ENCODE measurements at places on chromosomes 2 and 18.

GRCh38 chr18:49456794-49457193 is 3.7 kb downstream of the DYM start:
- DNase-seq = no peak

DNA sequence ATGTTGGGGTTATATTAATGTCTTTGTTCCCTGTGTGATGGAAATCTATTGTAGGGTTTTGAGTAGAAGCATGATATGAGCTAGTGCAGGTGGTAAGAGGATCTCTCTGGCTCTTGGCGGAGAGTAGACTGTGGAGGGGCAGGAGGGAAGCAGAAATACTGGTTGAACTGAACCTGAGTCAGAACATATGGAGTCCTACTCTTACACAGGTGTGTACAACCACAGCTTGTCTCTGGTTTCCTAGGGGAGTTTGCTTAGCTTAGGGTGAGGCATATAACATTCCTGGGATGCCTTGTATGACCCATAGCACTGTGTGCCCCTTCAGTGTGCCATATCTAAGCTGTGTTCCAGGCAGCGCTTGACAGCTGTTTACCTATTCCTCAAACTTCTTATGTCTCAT is 97.3 kb upstream of the GCFC2 start:
- no peak for DNase-seq

DNA sequence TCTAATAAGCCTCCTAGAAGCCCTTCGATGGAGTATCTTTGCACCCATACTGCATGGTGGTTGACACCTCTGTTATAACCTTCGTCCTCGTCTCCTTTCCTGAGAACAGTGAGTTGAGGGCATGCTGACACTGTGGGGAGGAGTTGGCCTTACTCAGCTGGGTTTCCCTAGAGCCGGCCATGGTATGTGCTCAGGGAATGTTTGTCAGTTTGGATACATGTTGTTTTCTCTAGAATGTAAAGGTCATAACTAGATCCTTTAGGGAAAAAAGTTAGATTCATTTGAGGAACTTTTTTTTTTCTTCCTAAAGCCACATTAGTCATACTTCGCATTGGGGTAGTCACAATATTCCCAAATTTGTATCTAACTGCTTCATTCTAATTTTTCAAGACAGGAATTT is 106.0 kb upstream of the FOSL2 start:
- DNase-seq = no peak

DNA sequence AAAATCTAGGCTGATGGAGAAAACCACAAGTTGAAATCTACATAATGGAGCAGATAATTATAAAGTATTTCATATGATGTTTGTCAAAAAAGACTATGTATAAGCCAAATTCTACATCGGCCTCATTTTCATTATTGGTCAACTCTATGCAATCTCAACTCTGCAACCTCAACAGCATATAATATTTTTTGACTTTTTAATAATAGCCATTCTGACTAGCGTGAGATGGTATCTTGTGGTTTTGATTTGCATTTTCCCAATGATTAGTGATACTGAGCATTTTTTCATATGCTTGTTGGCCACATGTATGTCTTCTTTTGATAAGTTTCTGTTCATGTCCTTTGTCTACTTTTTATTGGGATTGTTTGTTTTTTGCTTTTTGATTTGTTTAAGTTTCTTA is 496.1 kb upstream of the SLC39A10 start:
- no peak for DNase-seq

GRCh38 chr2:19543663-19544383 is 185.4 kb upstream of the OSR1 start:
- no peak for DNase-seq

- no peak for DNase-seq
Observed at GRCh38 chr18:857986-858385, 45.9 kb upstream of the YES1 start.

GRCh38 chr2:57615855-57616556 is 430.6 kb upstream of the VRK2 start:
- DNase-seq = no peak

- DNase-seq = no peak
Observed at GRCh38 chr2:171410101-171410500, 23.7 kb downstream of the METTL8 start.

DNA sequence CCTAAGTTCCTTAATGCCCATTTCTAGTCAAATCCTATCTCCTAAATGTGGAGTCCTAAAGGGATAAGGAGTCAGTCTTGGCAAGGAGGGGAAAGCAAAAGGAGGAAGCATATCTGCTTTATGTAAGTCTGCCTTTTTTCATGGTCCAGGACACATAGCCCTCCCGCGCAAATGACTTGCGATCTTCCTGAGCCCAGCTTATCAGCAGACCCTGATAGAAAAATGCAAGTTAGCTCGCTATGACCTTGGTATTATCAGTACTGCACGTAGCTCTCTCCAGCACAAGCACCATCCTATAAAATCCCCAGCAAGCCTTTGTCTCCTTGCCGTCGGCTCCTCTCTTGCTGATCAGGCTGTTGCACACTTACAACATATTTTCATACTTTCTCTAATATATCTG is 281.4 kb upstream of the KCNH7 start:
- no peak for DNase-seq

- DNase-seq = no peak
Observed at GRCh38 chr2:101710471-101711318, 13.2 kb downstream of the MAP4K4 start.

GRCh38 chr2:147420947-147421675 is 423.7 kb upstream of the ACVR2A start:
- DNase-seq = no peak

DNA sequence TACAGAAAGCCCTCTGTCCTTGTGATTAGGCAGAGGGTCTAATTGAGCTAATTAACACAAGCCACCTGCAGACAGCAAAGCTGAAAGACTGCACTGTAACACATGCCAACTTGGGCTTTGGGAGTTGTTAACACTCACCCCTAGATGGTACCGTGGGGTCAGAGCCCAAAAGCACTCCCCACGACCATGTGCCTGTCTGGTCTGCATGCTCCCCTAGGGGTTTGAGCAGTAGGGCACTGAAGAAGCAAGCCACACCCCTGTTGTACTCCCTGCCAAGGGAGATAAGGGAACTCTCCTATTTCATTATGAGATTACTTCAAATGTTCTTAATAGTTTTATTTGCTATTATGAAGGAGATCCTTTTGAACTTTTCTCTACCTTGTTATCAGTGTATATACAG is 560.1 kb upstream of the FSHR start:
- DNase-seq = no peak

DNA sequence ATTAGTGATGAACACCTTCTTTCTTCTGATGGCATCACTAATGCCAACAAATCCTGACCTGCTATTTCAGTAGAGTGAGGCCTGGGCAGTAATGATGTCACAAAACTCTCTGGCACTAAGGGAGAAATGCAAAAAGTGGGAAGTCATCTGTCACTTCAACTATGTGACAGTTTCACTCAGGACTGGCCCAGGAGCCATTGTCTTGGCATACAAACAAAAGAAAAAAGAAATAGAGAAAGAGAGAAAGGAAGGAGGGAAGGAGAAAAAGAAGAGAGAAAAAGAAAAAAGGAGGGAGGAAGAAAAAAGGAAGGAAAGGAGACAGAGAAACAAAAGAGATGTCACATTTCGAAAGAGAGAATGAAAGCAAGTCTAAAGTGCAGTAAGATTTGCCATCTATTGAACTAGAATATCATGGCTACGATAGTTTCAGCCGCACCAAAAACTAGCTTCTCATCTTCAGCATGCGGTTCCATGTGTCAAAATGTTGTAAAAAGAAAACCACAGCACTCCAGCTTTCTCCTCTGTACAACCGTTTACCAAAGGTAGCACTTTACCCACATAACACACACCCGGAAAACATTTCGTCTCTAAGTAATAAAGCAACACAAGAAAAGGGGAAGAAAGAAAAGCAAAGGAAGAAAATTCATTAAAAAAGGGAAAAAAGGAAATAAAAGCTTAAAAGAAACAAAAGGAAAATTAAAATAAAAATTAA is 50.1 kb downstream of the CD226 start:
- no peak for DNase-seq

GRCh38 chr2:165582409-165582808 is 112.9 kb downstream of the CSRNP3 start:
- no peak for DNase-seq

- no peak for DNase-seq
Observed at GRCh38 chr2:199480966-199481365, 23.2 kb upstream of the SATB2 start.

GRCh38 chr2:186339716-186340115 is 146.3 kb upstream of the ZC3H15 start:
- DNase-seq = no peak

DNA sequence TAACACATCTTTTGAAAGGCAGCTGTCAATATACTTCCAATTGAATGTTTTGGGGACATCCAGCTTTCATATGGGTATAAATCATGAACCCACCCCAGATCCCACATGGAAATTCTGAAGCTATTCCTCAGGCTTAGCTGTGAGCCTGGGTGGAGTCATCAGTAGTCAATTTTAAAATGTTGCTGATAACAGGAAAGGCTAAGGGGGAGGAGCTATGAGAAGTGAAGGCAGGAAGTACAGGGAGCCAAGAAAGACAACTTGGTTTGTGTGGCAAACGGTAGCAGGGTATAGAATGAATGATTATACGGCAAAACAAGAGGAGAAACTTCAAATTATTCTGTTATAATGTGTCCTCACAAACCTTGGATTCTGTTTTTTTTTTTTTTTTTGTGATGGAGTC is 108.6 kb downstream of the QPCT start:
- DNase-seq = no peak

DNA sequence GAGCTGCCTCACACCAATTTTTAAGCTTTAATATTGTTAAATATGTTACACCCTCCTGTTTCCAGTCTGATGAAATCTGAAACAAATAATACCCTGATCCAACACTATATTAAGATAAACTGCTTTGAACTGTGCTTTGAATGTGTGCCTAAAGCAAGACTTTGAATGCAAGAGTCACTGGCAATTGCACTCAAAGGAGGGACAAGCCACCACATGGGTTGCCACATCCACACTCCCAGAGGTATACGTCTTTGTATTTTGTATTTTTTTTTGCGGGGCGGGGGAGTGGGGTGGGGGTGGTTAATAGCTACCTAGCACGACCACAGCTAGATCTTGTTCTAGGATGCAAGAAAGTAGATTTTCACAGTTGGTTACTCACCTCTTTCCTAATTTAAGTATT is 1.8 kb upstream of the ZEB2 start:
- DNase-seq = no peak

- no peak for DNase-seq
Observed at GRCh38 chr2:212157012-212157411, 381.6 kb downstream of the ERBB4 start.

GRCh38 chr2:229129738-229130371 is 141.2 kb downstream of the PID1 start:
- DNase-seq = no peak

All from cortex of kidney (tissue), 1 donor.